ENCODE measurements at places on chromosomes 12 and 14.

DNA sequence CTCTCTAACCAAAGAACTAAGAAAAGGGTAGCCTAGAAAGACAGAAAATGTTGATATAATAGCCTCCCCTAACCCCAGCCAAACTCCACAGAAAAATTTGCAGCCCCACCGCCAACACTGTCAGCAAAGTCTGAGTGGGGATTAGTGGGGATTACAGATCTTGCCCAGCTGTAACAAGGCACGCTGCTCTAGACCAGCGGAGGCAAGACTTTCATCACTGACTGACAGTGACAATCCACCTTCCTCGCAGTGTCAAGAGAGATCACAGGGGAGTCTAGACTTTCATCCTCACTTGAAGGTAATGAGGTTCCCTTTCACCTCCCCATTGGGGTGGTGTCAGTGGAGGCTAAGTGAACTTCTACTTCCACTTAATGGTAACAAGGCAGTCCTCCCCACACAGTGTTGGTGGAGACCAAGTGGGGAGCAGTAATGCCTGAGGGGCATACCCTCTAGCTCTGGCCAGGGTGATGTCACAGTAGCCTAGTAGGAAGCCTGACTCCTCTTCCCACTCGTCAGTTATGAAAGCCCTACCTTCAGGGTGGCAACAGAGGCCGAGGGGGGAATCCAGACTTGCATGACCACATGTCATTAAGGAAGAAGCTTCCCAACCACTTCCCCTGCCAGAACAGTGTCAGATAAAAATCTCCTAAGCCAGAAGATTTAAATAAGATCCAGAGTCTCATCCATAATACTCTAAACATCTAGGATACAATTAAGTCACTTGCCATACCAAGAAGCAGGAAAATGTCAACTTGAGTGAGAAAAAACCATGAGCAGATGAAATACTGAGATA is 91.7 kb upstream of the RASSF8 start:
- no peak for DNase-seq

DNA sequence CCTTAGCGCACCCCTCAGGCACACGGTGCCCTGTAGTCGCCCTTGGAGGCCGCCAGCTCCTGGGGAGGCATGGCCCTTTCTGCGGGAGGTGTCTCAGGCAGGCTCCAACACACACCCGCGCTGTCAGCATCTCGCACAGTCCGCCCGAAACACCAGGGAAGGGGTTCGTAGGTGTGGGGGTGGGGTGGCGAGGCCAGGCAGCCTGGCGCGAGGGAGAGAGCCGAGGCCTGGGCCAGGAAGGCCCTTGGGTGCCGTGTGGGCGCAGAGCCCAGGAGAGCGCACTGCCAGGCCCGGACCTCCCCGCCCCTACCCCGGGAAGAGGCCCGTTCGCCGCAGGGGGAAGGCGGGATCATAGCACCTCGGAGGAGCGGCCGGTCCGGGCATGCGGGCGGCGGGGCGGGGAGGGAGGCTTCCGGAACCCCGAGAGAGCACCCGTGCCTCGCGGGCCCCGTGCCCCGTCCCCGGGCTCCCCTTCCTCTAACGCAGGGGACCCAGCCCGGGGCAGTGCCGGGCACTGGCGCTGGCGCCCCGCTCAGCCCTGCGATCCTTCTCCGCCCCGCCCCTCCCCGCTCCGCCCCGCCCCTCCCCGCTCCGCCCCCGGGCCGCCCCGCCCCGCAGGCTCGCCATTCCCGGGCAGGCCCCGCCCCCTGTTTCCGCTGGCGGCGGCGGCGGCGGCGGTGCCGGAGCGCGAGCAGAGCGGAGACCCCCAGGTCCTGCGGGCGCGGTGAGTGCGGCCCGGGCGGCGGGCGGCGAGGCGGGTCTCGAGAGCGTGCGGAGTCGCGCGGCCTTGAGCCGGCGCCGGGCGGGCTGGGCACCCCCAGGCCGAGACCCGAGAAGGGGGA is at the start of gene TSPAN9:
Gene TSPAN9, plus strand, starts transcription at position 650 of the 842 bp plus-strand sequence. CDS start 123,815 bp downstream, outside the sequence.
- DNase-seq, result no peak

GRCh38 chr12:51217968-51218606 is at the start of gene POU6F1:
Gene POU6F1 (minus strand): TSS chr12:51218062. CDS start chr12:51206836, 11,226 bp downstream.
- peak; percentile 17 for DNase-seq

- DNase-seq, result no peak
These were observed 20.5 kb downstream of the UBC start for GRCh38 chr12:124893792-124894516.

DNA sequence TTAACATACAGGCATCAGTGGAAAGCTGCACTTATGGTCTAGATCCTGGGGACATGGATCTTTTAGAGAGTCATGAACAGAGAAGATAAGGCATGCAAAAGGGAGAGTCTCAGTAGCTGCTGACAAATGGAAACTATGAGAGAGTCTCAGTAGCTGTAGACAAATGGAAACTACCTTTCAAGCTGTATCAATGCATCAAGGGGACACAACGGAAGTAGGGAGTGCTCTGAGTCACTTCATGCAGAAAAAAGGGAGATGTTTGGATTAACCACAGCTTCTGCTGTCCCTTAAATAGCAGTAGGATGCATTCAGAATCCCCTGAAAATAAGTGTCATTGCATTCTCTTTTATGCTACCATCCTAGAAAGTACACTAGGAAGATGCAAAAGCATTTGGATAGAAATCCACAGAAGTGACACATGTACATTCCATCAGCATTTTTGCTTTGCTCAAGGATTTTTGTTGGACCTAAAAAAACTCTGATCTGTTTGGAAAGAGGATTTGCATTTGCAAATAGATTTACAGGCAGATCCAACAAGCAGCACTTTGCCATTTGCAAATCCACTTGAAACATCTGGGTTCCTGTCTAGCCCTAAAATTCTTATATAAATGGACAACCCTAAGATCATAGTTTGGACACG is 227.5 kb upstream of the LMO3 start:
- no peak for DNase-seq

DNA sequence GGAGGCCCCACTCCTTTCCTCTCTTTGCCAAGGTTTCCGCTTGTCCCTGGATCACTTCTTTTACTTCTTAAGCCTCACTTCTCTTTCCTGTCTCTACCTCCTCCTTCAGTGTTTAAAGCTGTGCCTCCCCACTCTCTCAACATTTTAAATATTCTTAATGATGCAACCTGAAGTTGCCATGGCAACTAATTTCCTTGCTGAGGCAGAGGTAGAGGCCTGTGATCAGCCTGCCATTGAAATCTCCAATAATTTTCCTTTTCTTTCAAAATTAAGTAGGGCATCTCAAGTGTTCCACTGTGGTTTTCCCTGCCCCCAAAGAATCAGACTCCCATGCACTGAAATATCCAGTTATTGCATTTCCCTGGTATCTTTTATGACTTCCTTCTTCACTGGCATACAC is 108.6 kb upstream of the VRK1 start:
- no peak for DNase-seq

Measured in DMS 273 treated with DMSO at 0.1 percent for 48 hours (cell line).